Mesothelial cell of epicardium (in vitro differentiated cells): ENCODE measurements at places on chromosomes 1 and 21. TPM values are rescaled to one million over a fixed set of nuclear protein-coding genes. Genes with fewer than 3 reads are reported as not detected.

DNA sequence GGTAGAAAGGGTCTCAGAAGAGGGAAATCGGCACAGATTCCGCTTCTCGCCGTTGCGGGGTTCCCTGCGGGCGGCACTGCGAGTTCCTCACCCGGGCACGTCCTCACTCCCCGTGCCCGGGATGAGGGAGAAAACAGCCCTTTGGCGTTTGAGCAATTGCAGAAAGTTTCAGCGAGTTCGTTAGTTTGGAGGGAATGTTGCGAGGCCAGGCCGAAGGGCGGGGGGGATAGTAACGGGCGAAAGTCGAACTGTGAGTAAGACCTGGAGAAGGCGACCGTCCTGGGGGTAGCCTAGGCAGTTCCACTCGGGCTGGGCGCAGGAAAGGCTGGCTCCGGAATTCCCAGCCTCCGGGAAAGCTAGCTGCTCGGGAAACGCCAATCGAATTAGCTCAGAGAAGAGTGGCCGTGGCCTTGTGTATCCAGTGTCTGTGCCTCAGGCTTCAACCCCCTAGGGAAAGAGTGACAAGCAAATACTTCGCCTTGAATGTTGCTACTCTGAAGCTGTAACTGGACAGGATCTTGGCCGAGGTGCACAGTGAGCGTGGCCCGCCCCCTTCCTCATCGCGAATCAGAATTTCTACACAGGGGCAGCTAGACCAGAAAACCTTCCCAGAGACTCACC lies 787 bp downstream of the PTGFR start:
- peaks cover 8% of the 10 kb centered on the region for H3K4me1 ChIP-seq
- peak; percentile 42 for DNase-seq
- no peaks in the 10 kb centered on the region for H3K36me3 ChIP-seq

KLHDC7A gene
- total RNA-seq, result 0.04 to 0.11 TPM (median 0.05 TPM) in 3 replicates

KLHDC9 gene
- total RNA-seq, result 4.2 to 5.4 TPM (median 5.4 TPM) in 3 replicates

- peaks cover 44% of the 10 kb centered on the region for H3K36me3 ChIP-seq
- no peak overlapping the region for H3K4me3 ChIP-seq
- DNase-seq, result no peak
Measured at GRCh38 chr21:31974454-31974985, 101.7 kb downstream of the HUNK start.

DNA sequence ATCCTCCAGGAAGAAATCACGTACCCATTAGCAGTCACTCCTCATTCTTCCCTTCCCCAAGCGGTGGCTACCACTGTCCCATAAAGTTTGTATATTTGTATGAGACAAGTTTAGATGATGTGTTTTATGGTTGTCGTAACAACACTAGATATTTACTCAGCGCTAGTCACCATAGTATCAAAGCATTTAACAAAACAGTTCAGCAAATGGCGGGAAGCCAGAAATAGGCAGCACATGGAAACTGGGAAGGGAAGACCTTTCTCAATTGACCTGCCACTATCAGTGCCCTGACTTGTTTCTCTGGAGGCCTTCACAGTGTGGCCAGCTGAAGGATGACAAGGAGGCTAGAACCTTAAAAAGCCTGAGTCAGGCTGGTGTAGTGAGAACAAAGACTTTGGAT lies 31.1 kb downstream of the CNST start:
- no peaks in the 10 kb centered on the region for H3K27me3 ChIP-seq
- H3K27ac ChIP-seq, result no peak overlapping the region
- DNase-seq, result no peak
- H3K4me1 ChIP-seq, result peaks cover 5% of the 10 kb centered on the region
- H3K4me3 ChIP-seq, result no peak overlapping the region
- H3K36me3 ChIP-seq, result peaks cover 24% of the 10 kb centered on the region

GRCh38 chr1:22760455-22760854 lies 49.8 kb downstream of the EPHB2 start:
- DNase-seq, result no peak
- H3K4me3 ChIP-seq, result no peak overlapping the region
- H3K27me3 ChIP-seq, result no peaks in the 10 kb centered on the region
- no peaks in the 10 kb centered on the region for H3K36me3 ChIP-seq
